ENCODE measurements at places on chromosomes 12 and 14.

DNA sequence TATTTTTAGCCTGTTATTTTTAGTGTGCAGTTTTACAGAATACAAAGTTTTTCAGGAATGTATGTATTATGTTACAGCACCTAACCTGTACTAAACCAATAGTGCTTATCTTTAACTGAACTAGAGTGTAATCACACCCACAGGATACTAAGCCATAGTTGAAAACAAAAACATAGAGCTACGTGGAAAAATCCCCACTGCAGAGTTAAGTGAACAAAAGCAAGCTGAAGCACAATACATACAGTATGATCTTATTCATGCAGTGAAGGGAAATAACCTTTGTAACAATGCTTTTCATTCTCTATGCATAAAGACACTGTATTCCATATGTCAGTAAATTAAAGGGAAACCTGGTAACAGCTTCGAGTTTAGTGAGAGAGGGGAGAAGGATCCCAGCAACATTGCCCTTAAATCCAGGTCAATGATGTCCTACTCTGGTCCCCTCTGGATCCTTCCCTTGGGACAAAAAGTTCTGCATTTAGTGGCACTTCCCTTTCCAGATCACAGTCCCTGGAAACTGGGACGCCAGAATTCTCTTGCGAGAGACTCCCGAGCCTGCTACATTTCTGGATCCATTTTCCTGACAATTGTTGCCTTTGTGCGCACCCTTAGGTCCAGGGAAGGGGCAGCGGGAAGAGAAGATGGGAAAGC is 121.3 kb upstream of the CCND2 start:
- no peak for DNase-seq

DNA sequence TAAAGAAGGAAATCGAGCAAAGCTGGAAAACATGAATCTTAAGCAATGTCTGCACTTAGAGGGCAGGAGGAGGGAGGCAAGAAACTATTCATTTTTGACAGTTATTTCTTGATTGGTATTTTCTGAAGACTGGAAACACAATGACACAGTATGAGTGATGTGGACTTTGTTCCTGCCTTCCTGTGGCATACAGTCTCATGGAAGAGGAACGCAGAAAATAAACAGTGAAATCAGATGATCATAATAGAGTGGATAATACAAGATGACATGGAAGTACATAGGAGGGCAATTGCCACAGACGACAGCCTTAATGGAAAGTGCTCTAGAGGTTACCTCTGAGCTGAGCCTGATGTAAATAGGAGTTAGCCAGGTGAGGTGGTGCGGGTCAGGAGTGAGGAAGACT is 140.4 kb upstream of the MAX start:
- no peak for DNase-seq

- no peak for DNase-seq
Measured at GRCh38 chr14:77305696-77306095, 15.0 kb downstream of the POMT2 start.

DNA sequence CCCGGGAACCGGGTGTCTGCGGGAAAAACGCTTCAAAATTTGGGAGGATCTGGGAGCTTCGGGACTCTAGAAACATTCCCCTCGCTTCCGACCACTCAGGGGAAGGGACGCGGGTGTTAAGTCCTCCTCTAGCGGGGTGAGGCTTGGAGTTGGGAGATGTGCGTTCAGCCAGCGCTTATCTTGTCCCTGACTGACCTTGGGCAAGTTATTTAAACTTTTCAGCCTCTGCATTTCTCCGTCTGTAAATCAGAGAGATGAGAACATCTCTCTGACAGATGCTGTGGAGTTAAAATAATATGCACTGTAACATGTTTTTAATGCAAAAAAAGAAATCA is 76.9 kb upstream of the ANO4 start:
- no peak for DNase-seq

DNA sequence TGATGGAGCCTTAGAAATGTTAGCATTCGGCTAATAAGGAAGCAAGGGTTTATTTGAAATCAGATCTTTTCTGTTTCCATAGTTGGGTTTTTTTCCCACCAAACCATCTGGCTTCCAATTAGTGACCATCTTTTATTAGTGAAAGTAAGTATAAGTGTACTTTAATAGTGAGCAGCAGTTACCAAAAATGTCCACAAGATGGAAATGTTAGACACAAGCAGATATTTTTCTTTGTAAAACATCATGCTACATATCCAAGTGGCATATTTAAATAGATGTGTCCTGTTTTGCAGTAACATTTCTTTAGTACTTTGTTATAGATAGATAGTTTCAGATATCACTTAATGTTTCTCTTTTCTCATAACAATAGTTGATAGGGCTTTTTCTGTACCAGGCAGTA is 28.8 kb downstream of the YEATS4 start:
- no peak for DNase-seq

DNA sequence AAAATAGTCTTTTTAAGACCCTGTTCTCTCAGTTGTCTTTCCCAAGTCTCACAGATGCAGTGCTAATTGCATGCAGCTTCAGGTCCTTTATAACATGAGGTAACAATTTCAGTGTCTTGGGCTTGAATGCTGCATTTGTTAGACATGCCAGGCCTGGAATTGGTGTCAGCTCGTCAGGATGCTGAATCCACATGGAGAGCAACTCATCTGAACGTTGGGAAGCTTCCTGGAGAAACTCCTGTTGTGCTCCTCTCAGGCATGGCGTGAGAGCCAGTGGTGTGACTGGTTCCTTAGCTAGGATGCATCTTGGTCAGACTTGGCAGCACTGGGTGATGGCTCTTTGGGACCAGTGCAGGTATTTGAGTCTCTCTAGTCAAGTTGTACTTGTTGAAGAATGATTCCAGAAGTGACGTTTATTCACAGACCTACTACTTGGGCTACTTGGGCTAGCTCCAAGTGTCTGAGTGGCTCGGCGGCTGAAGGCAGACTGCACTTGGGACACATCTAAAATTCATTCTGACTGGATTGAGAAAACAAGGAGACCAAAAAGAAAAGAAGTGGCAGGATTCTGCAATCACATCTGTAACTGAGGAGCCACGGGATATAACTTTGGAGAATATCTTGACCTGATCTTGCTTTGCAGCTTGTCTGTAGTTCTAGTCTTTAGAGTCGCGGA is 134.8 kb upstream of the ARHGAP5 start:
- no peak for DNase-seq

DNA sequence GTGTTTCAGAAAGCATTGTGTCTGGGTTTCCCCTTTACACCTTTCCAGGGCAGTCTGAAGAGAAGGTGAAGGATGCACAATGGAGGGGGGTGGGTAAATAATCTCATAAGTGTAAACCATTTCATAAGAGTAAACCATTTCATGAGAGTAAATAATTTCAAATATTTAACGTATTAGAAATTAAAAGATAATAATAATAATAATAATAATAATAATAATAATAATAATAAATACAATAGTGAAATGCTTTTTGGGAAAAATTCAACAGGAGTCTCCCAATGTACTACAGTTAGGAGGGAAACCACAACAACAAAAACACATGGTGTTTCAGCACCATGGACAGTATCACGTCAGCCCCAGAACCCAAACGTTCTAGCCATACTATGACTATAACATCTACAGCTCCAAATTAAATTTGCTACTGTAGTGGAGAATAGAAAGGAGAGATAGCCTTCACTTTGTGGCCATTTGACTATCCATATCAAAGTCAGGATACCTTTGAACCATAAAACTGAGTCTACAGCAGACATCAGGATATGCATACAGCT is 691.8 kb downstream of the BCL11B start:
- DNase-seq = no peak

DNA sequence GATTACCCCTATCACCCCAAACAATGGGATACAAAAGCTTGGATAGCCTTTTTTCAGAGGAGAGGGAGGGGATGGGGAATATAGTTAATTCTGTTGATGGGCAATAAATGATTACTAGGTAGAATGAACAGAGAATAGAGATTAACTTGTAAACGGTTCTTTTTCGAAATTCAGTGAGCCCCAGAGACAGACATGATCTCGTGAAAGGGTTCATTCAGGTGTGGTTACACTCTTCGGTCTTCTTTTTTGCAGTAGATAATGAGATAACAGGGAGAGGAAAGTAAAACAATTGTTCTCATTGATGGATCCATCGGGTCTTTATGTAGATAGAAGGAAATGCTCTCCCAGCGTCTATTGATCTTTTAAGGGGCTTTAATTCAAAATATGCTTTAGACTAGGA is 69.3 kb upstream of the RASSF8 start:
- no peak for DNase-seq

DNA sequence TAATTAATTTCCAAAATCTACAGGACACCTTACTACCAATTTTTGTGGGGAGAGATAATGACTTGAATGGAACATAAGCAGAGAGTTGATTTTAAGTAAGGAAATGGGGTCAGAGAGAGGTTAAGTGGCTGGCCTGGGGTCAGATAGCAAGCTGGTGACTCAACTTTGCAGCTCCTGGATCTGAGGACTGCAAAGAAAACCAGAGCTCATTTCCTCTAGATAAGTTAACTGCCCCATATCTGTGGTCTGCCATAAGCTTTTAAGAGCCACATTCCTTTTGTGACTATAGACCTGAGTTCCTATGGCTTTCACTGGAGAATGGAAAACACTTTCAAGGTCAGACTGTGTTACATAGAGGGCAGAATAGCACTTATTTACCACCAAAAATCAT is 201.2 kb upstream of the PRICKLE1 start:
- no peak for DNase-seq

DNA sequence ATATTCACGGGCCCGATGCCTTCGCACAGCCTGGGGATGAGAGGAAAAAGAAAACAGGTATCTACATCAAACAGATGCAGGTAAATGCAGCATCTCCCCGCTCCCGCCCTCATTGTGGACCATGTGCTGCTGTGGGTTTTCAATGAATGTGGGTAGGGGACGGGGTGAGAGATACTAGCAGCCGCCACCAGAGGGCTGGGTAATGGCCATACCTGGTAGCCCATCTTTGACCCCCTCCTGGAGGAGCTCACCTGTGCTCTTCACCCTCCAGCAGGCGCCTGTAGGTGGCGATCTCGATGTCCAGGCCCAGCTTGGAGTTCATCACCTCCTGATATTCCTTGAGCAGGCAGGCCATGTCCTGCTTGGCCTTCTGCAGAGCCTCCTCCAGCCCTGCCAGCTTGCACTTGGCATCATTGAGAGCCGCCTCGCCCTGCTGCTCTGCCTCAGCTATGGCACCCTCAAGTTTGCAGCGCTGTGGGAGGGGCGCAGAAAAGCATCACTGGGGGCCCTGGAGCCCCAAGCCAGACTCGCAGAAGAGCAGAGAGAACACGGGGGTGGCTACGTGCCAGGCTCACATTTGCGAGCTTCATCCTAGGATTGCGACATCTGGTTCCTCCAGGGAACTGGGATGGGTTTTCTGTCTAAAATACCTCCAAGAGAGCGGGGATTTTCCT is 10.2 kb downstream of the KRT82 start:
- DNase-seq = no peak

GRCh38 chr12:124461851-124462623 is 105.4 kb downstream of the NCOR2 start:
- DNase-seq = no peak
